ENCODE measurements at places on chromosomes 1 and 21. TPM values are rescaled to one million over a fixed set of nuclear protein-coding genes. Genes with fewer than 3 reads are reported as not detected.

The TAS1R1 gene
- total RNA-seq, result not detected

The ATP6V1G3 gene
- not detected for total RNA-seq

The CLIC6 gene
- total RNA-seq, result 0.73 TPM

The PYGO2 gene
- 12.5 TPM for total RNA-seq

The WDR4 gene
- total RNA-seq, result 14.0 TPM

The WNT9A gene
- 1.5 TPM for total RNA-seq

The GBP6 gene
- not detected for total RNA-seq

The CNTN2 gene
- total RNA-seq, result not detected

Data from subcutaneous preadipocyte (primary cell).